ENCODE measurements at places on chromosomes 1 and 21.

DNA sequence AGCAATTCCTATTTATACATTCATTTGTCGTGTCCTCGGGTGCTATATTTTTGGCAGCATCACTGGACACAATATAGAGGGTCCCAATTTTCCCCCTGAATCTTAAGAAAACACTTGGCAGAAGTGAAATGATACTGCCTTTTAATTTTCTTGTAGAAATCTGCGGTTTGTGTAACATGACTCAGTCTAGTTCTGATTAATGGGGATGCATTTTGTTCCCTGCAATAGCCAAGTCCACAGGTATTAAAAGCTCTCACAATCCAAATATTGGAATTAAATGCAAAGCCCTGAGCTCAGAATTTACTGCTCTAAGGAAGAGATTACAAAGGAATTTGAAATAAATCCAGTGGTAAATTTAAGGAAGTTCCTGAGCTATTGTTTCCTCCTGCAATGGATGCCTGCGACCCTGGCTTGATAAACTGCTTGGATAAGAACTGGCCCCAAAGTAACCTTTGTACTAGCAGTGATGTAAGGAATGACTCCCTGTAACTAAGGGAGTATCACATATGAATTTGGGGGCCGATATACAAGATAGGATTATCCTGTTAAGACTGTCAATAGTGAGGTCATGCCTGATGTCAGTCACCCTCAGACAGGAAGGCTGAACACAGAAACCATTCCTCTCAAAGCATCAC is 349.7 kb upstream of the C1orf87 start:
- DNase-seq = no peak

- no peak for DNase-seq
These were observed 36.3 kb upstream of the CLIC4 start for GRCh38 chr1:24708938-24709337.

GRCh38 chr21:44893948-44894656 is 20.6 kb upstream of the PTTG1IP start:
- DNase-seq = no peak

DNA sequence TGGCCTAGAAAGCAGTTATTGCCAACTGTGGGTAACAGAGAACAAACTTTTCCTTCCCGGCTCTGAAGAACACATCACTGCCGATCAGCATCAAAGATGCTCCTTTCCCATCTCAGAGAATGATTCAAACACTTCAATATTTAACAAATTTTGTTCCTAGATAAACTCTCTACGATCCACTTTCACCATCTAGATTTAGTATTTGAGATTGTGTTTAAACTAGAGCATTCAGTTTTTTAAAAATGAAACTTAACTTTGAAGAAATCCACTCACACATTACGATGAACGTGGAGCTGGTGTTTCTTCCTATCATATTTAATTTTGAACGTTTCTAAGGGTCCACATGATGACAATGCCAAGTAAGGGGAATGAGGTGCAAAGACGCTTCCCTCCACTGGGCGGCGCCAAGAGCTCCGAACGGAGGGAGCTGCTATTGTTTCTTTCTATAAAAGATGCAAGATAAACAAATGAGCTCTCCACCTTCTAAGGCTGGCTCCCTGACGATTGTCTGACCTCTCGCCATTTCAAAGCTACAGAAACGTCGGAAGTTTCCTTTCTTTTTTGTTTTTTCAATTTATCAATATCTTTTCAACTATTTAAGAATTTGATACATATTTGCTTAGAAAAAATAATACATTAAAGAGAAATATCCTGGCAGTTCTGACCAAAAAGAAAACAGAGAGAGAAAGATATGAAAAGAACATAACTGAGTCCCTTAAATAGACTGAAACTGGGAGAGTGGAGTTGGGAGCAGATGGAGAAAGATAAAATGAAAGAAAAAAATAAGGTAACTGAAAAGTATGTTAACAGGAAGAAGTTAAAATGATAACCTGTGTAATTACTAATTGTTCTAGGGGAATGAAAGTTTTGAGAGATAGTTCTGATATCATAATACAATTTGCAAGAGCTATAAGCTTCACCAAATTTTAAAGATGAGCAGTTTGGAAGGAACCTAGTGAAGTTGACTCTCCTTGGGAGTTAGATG is 4.4 kb upstream of the BARHL2 start:
- no peak for DNase-seq
